Liver (tissue), 10 donors: ENCODE measurements at places on chromosomes 3 and 15.

DNA sequence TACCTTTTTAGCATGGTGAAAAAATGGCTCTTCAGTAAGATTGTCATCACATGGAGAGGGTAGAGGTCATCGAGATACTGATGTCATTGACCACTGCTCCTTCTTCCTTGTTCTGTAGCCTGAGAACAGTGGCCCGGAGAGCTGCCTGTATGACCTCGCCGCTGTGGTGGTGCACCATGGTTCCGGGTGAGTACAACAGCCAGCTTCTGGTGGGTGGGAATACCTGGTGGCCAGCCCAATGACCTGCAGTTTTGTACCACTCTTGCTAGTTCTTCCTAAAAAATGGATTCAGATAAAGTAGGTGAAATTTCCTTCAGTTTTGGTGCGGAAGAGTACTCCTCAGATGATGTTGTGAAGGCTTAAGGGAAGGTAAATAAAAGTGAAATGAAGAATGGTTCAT lies 8.4 kb upstream of the FBXL22 start:
- H3K27ac ChIP-seq = no peak overlapping the region
- H3K4me3 ChIP-seq = no peak overlapping the region
- H3K4me1 ChIP-seq = no peaks in the 10 kb centered on the region
- DNase-seq = no peak
- H3K27me3 ChIP-seq = no peaks in the 10 kb centered on the region
- H3K36me3 ChIP-seq = peaks cover 34% of the 10 kb centered on the region

- no peaks in the 10 kb centered on the region for H3K27me3 ChIP-seq
- H3K27ac ChIP-seq = no peak overlapping the region
- H3K36me3 ChIP-seq = no peaks in the 10 kb centered on the region
- DNase-seq = no peak
- no peak overlapping the region for H3K4me3 ChIP-seq
- no peaks in the 10 kb centered on the region for H3K4me1 ChIP-seq
These were observed 27.7 kb upstream of the TRA2B start for GRCh38 chr3:185965496-185965895.

- DNase-seq = no peak
- no peak overlapping the region for H3K27ac ChIP-seq
- H3K36me3 ChIP-seq = peaks cover 4% of the 10 kb centered on the region
These were observed 10.5 kb upstream of the NUDT16 start for GRCh38 chr3:131370935-131371687.

GRCh38 chr3:197003461-197004385 lies 25.9 kb downstream of the MELTF start:
- H3K36me3 ChIP-seq = no peaks in the 10 kb centered on the region
- H3K27ac ChIP-seq = no peak overlapping the region
- peak overlapping the region; percentile 9 for H3K4me3 ChIP-seq
- H3K4me1 ChIP-seq = no peaks in the 10 kb centered on the region
- H3K27me3 ChIP-seq = no peaks in the 10 kb centered on the region
- peak; percentile 49 for DNase-seq

- no peak overlapping the region for H3K27ac ChIP-seq
- no peak for DNase-seq
- no peak overlapping the region for H3K4me3 ChIP-seq
These were observed 774 bp downstream of the GPR87 start for GRCh38 chr3:151315846-151316245.

- no peak for DNase-seq
- H3K27ac ChIP-seq = no peak overlapping the region
- no peaks in the 10 kb centered on the region for H3K27me3 ChIP-seq
- H3K36me3 ChIP-seq = no peaks in the 10 kb centered on the region
- no peak overlapping the region for H3K4me3 ChIP-seq
- H3K4me1 ChIP-seq = no peaks in the 10 kb centered on the region
These were observed 41.7 kb upstream of the ADAMTSL3 start for GRCh38 chr15:83612226-83612625.

DNA sequence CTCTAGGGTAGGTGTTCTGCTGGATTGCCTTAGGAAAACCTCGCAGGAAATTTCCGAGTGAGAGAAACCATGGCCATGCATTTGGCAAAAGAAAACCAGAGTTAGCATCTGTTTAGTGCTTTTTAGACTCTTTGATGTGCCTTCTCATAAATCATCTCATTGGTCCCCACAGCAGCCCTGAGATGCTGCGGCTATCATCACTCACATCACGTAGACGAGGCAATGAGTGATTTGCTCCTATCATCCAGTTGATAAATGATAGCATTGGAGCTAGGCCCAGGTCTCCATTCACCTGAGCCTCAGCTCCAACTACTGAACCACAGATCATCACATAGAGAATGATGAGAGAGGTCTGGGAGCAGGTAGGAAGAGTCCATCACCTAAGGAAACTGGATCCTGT lies 111.1 kb downstream of the PDCD6IP start:
- H3K36me3 ChIP-seq = no peaks in the 10 kb centered on the region
- no peak for DNase-seq
- H3K27ac ChIP-seq = no peak overlapping the region
- no peaks in the 10 kb centered on the region for H3K27me3 ChIP-seq
- H3K4me3 ChIP-seq = no peak overlapping the region

DNA sequence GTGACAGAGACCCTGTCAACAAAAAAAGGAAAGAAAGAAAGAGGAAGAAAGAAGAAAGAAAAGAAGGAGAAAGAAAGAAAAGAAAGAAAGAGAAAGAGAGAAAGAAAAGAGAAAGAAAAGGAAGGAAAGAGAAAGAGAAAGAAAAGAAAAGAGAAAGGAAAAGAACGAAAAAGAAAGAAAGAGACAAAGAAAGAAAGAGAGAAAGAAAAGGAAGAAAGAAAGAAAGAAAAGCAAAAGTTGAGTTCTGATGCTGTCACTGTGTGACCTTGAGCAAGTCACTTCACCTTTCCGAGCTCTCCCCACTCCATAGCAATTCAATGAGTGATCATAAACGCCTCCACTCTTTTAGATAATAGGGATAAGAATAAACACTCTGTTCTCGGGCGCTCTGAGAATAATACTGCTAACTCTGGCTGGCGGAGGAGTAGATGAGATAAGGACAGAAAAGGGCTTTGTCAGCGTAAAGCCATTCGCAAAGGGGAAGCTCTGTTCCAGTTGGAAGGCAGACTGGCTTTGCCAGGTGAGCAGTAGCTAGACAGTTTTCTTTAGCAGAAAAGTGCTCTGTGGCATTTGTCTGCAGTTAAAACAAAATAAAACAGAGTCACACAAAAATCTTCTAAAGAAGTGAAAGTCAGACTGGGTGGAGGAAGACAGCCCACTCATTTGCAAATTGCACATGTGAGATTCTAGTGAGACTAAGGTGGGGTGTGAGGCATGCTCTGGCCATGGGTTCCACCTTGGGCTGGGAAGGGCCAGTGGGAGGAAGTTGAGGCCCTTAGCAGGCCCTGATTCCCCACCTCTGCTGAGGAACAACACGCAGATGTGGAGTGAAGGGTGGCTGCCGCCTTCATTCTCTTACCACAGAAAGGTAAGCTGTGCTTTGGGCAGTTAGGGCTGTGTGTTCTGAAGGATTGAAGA lies 9.6 kb upstream of the FLNB start:
- no peak overlapping the region for H3K27ac ChIP-seq
- no peaks in the 10 kb centered on the region for H3K27me3 ChIP-seq
- H3K4me3 ChIP-seq = no peak overlapping the region
- no peaks in the 10 kb centered on the region for H3K36me3 ChIP-seq
- DNase-seq = no peak
- peaks cover 6% of the 10 kb centered on the region for H3K4me1 ChIP-seq

GRCh38 chr3:48038971-48039481 lies 22.8 kb upstream of the MAP4 start:
- H3K4me1 ChIP-seq = peaks cover 1% of the 10 kb centered on the region
- H3K36me3 ChIP-seq = no peaks in the 10 kb centered on the region
- H3K27ac ChIP-seq = peak overlapping the region; percentile 72
- DNase-seq = no peak

- DNase-seq = no peak
- no peak overlapping the region for H3K27ac ChIP-seq
- H3K36me3 ChIP-seq = no peaks in the 10 kb centered on the region
- H3K27me3 ChIP-seq = no peaks in the 10 kb centered on the region
These were observed 732.9 kb upstream of the BCHE start for GRCh38 chr3:166570102-166570501.
